ENCODE measurements at places on chromosomes 3 and 15.

DNA sequence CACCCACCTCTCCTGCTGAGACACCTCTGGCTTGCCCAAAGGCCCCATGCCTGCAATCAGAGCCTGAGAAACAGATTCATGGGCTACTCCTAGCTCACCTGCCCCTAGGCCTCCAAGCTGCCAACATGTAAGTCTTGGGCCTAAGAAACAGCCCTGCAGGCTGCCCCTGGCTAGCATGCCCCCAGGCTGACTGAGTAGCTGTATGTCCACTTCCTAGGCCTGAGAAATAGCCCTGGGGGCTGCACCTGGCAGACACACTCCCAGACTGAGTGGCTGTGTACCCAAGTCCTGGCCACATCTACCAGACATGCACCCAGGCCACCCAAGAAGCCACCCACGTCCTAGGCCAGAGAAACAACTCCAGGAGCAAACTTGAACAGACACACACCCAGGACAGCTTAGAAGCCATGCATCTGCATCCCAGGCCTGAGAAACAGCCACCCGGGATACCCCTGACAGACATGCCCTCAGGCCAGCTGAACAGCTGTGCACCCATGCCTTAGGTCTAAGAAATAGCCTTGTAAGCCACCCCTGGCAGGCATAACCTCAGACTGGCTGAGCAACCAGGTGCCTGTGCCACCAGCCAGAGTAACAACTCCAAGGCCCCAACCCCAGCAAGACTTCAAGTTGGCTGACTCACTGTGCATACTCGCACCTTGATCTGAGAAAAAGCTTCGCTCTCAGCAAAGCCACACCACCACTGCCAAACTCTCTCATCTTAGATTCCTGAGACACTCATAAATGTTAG lies 12.0 kb upstream of the NRG4 start:
- DNase-seq: no peak

- no peak for DNase-seq
Measured at GRCh38 chr3:14444380-14444779, 42.0 kb downstream of the SLC6A6 start.

DNA sequence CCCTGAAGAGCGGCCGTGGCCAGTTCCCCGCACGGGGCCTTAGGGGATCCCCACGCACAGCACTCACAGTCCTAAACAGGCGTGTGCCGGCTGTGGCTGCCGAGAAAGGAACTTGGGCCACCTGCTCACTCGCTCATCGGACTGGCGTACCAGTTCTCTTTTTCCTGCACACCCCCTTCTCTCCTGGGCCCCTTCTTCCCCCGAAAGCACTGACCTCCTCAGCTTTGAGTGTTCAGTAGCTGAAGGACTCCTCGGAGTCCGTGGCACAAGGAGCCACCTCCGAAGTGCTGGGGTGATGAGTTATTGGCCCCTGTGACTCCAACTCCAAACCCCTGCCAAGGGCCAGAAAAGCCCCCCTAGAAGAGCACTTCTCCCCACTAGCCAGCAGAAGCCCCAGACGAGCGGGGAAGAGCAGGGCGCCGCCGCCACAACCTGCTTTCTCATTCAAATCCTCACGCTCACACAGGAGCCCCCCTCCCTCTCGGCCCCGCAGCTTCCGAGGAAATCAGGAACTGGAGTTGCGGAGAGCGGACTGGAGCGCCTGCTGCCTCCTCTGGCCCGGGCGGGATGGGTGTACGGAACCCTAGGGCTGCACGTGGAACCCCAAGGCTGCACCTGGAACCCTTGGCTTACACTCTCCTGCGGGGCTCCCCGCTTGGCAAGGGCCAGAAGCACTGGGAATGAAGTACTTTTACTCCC lies at the start of gene PLCH1:
Gene PLCH1, minus strand, starts transcription at position 446 of the 699 bp plus-strand sequence. CDS start 40,847 bp downstream, outside the sequence.
- DNase-seq: peak; percentile 86

DNA sequence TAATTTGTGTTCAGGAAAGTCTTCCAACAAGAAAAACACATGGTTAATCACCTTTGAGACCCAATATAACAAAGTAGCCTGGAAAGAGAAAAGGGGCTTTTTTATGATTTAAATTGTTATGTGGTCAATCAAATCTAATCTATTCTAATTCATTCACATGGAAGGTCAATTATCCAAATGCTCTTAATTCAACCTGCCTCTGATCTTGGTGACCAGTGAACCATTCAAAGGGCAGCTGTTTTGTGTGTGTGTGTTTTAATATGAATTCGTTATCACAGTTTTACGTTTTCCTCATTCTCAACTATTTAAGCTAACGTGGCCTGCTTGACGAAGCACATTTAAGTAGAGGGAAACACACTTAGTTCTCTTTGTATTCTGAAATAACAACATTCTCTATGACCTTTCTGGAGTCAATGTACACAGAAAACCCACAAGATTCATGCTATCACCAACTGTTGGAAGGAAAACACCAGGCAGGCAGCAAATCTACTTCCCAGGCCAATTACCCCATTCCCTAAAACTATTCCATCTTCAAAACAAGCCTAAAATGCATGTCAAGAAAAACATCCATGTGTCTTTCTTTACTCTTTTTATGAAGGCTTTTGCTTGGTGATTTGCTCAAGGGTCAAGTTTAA lies 195.4 kb downstream of the SUCLG2 start:
- peak; percentile 56 for DNase-seq

GRCh38 chr3:195755791-195756676 lies 35.3 kb downstream of the MUC20 start:
- no peak for DNase-seq

DNA sequence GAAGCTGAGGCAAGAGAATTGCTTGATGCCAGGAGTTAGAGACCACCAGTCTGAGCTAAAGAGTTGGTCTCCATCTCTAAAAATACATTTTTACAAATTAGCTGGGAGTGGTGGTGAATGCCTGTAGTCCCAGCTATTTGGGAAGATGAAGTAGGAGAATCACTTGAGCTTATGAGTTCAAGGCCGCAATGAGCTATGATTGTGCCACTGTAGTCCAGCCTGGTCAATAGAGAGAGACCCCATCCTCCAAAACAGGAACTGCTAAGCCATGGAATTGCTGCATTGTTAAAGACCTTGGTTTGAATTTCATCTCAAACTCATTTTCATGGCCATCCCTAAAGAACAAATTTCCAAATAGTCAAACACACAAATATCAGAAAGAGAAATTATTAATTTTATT lies 113.9 kb upstream of the AGTR1 start:
- DNase-seq: no peak

DNA sequence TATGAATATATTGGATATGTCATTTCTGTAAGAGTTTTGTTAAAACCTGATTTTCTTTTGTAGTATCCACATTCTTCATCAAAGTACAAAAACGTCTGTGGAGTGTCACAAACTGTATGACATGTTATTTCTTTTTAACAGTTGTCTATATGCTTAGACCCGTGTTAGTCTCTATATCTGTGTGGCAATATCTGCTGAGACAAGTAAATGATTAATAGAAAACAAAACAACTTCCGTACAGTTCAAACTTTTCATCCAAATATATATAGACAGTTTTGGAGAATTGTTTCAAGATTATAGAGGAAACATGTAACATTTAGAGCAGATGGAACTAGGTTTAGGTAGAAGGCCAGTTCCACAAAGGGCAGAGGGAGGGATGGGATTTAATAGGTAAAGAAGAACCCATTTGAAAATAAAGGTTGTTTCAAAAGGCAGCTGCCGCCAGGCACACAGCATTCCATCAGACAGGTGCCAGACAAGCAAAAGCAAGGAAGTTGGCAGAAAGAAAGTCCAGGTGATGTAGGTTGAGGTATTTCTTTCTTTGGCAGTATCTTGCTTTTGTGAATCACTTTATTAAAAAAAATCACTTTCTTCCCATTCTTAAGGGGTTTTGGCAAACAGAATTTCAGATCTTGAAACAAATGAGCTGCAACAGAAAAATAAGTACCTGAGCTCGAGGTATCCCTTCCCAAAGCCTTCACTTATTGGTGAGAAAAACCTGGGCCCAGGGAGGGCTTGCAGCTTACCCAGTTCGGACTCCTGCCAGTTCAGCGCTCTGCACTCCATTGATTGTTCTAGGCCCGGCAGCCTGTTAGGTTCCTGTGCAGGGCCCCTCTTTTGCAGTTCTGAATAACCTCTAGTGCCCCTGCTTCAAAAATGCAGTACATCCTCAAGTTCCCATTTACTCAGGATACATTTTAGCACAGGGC lies 49.0 kb downstream of the LRRN1 start:
- no peak for DNase-seq

GRCh38 chr15:90271459-90272166 lies 6.1 kb downstream of the NGRN start:
- DNase-seq: no peak

GRCh38 chr3:194000712-194001111 lies 135.2 kb upstream of the HES1 start:
- DNase-seq: no peak

DNA sequence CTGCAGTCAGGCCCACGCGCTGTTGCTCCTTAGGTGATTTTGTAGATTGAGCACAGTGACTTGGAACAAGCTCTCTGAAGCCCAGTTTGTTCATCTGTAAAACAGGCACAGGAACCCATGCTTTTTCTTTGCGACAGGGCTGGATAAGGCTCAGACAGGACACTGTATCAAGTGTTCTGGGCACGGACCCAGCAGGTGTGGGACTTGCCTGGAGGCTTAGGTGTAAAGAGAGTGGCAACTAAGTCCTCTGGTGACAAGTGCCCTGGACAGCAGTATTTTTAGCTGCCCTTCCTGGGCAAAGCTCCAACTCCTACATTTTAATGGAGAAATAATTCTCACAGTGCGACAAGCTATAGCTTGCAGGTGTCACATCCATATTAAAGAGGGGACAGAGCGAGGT lies 32.2 kb downstream of the CD276 start:
- DNase-seq: peak; percentile 6

GRCh38 chr3:43296565-43296964 lies 10.2 kb downstream of the SNRK start:
- DNase-seq: no peak

DNA sequence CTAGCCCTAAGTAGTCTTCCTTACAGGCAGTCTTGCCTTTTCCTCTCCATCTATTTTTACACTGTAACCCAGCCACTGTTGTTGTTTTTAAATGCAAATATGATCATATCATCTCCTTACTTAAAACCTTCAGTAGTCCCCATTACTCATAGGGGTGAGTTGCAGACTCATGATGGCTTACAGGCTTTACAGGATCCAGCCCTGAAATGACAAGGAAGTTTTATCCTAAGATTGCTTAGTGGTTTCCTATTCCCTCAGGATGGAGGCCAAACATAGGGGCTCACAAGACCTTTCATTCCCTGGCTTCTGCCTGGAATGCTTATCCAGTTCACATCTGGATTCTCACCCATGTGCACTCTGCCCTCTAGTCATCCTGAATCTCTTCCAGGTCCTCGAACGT lies 27.7 kb upstream of the PCOLCE2 start:
- DNase-seq: no peak

DNA sequence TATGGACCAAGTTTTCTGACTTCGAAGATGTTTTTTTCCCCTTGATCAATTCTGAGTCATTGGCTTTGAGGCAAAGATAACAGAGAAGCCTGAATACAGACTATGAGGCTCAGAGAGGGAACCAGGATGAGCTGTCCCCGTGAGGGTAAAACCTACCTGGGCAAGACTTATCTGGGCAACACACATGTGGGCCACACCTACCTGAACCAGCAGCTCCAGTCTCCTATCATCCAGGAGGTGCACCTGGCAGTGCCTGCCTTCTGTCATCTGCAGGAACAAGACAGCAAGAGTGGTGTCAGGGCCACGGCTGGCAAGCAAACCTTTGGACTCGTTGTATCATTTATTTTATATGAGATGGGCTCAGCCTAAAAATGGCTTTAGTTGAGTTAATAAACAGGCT lies 72.6 kb downstream of the FRMD4B start:
- DNase-seq: no peak

GRCh38 chr3:52253314-52254304 lies 8.1 kb downstream of the PPM1M start:
- DNase-seq: no peak

DNA sequence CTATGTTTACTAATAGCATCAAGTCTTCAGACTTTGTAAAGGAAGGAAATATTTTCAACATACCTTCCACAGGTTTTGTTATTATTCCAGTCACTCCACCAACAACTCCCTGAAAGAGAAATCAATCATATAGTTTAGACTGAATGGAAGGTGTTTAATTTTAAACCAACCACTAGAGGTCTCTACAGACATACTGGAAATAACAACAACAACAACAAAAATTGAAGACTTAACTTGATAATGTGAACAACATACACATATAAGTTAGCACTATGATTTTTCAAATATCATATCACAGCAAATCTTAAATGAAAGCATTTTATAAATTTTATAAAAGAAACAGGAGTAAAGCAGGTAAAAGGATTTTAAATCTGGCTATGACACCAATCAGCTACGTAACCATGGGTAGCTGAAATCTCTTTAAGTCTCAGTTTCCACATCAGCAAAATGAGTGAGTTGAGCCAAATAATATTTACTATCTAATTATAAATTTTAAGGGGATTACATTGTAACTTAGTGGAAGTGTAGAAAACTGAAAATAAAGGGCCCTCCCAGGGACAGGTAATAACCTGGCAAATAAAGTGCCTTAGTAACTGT lies 188.2 kb downstream of the VPS13C start:
- DNase-seq: peak; percentile 55

GRCh38 chr3:96869316-96869715 lies 54.9 kb downstream of the EPHA6 start:
- DNase-seq: no peak

DNA sequence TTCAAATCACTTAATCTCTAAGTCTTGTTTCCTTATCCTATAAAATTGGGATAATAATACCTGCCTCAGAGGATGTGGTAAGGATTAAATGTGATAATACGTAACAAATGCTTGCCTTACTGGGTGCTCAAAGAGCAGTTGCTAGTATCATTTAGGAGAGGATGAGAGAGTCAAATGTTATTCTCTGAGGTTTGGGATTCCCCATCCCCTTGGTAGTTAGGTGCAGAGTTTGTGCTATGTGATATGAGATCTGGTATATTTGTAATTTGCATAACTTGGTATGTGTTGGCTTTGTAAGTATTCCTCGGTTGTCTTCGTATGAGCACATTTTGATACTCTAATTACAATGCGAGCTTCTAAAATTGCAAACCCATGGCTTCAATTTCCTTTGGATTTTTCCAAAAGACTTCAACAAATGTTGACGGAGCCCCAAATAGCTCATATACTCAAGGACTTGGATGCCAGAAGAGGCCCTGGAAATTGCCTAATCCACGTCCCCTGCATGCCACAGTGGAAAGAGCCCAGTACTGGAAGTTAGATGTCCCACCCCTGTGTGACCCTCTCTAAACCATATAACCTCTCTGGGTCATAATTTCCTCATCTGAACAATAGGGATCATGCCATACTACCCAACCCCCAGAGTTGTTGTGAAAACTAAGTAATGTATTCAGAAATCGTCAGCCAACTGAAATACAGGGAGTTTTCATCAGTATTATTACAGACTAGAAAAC lies 85.0 kb downstream of the FBN1 start:
- no peak for DNase-seq

- DNase-seq: no peak
Measured at GRCh38 chr3:56355570-56356185, 112.6 kb downstream of the ERC2 start.

- peak; percentile 63 for DNase-seq
Measured at GRCh38 chr3:78659386-78659987, 1108.3 kb downstream of the ROBO1 start.

- DNase-seq: no peak
Measured at GRCh38 chr3:188534633-188535032, 380.7 kb downstream of the LPP start.

All from NCI-H69 (cell line).